Esophagus squamous epithelium (tissue), 5 donors: ENCODE measurements at places on chromosomes 4 and X.

DNA sequence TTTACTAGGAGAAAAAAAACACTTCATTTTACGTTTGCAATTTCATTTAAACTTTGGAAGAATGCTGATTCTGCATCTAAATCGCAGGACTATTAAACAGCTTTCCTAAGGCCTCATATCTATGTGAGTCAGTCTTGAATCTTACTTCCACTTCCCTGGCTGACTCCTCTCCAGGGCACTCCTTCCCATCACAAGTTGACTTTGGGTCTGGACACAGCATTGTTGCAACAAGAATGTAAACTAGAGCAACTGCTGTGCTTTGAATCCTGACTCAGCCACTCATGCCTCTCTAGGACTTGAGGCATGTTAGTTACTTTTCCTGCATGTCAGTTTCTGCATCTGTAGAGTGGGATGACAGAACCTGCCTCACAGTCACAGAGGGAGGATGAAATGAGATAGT lies 413.8 kb downstream of the FAT4 start:
- no peak for DNase-seq

- no peak for DNase-seq
Observed at GRCh38 chr4:137905930-137906329, 336.2 kb downstream of the SLC7A11 start.

DNA sequence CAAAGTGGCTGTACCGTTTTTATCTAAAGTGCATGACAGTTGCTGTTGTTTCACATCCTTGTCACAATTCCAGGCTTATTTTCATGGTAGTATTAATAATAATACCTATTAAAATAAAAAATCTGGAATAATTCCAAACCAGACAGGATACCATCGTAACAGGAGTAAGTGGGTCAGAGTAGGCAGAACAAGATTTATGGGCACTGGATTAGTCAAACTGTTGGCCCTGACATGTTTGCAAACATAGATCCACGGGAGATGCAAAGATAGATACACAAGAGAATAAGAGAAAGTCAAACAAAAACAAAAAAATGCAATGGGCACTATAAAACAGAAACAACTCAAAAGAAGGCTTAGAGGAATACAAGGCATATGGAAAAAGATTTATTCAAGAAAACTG lies 449.5 kb upstream of the HS3ST1 start:
- no peak for DNase-seq

DNA sequence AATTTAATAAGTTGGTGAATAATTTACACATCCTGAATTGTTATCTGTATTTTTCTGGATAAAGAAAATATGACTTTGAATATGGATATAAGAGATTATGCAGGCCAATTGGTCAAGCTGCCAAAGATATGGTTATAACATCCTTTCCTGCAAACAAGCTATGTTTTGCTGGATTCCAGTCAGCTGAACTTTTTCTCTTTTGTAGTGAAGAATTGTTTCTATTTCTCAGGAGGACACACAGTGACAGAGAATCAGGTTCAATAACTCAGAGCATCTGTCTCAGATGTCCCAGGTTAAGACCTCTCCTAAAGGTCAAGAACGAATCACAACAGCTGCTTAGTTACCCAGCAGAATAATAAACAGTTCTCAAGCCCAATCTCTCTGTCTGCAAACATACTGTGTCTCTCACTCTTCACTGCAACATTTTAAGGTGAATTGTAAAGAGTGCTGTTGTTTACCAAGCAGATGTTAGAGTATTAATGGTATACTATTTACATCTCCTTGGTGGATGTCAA lies 189.5 kb upstream of the ANKRD50 start:
- no peak for DNase-seq
